GM12864 (cell line): ENCODE measurements at places on chromosomes 3 and 15.

DNA sequence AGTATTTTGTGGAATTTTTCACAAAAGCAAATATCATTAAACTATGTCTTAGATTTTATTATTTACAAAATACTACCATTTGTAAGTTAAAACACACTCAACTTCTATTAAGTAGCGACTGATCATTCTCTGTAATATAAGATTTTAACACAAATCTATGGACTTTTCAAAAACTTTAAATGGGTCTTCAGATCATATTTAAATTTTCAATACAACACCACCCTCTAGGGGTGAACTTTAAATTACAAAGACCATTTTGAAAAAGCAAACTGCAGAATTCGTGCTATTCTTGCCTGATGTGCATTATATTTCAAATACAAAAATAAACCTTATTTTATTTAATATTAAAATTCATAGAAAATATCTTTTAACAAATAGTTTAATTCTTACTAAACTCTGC lies 8.2 kb upstream of the VGLL4 start:
- DNase-seq, result no peak

DNA sequence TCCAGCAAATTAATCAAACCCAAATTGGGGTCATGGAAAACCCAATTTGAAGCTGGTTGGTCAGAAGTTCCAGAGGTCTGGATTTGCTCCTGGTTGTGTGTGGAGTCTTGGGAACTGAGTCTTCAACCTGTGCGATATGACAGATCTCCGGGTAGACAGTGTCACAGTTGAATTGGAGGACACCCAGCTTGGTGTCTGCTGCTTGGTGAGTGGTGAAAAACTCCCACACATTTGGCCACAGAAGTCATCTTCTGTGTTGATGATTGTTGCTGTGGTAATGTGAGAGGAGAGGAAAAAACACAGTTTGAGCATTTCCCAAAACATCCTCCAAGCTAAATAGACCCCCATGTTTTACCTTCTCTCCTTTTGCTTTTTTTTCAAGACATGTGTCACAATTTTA lies 218.1 kb downstream of the TP63 start:
- DNase-seq, result no peak

- no peak for DNase-seq
These were observed 295.0 kb upstream of the KCNH8 start for GRCh38 chr3:18853269-18853668.

DNA sequence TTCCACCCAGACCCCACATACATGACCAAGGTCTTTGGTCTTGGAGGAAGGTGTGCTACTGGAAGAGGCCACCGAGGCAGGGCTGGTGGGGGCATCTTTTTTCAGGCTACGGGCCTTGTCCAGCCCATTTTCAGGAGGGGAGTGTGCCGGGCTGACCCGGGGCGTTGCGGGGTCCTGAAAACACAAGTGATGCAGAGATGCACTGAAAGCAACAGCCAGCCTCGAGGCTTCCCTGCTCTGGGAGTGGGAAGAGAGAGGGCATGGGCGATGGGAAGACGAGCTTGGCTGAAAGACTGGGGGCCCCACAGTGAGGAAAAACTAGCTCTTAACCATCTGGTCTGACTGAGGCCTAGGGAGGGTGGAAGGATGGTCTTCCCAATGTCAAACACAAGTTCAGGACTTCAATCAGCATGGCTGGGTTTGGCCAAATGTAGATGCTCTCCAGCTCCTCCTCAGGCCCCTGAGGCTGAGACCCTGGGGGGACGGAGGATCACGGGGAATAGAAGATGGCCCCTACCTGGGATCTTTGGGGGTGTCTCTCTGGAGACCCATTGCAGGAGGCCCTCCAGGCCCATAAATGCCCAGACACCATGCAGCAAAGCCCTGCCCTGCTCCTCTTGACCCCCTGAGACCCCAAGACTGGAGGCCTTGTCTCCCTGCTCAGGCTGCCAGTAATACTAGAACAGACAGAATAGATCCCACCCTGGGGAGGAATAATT lies 38.9 kb downstream of the TLE3 start:
- no peak for DNase-seq

GRCh38 chr3:138051947-138052802 lies 42.2 kb downstream of the CLDN18 start:
- DNase-seq, result no peak

DNA sequence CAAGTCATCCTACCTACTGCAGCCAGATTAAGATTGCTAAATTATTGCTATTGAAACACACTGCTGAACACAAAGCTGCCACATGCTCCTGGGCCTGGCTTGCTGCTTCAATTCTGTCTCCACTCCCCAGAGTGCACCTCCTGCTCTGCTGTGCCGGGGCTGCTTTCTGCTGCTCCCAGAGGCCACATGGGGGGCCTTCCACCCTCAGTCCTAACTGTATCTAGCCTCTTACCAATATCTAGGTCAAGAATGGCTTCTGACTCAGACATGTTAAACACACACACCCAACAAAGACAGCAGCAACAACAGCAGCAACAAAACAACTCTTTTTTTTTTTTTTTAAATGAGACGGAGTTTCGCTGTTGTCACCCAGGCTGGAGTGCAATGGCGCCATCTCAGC lies 33.0 kb downstream of the MYZAP start:
- no peak for DNase-seq

DNA sequence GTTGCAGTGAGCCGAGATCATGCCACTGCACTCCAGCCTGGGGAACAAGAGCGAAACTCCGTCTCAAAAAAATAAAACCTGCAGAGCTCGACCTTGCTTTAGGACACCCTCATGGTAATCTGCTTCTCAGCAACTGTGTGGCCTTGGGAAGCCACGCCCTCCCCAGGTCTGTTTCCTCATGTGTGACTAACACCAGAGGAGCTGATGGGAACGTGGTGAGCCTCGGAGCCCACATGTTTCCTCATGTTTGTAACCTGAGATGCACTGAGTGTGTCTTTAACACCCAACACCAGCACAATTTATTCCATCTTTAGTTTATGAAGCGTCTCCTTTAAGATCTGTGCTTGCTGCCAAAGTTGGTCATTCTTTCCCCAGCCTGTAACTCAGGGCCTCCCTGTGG lies 142.8 kb downstream of the OCA2 start:
- no peak for DNase-seq

- no peak for DNase-seq
These were observed 650.9 kb upstream of the SEMA6D start for GRCh38 chr15:47066392-47066791.

- peak; percentile 36 for DNase-seq
These were observed 111.4 kb downstream of the DLG1 start for GRCh38 chr3:197186887-197187588.

DNA sequence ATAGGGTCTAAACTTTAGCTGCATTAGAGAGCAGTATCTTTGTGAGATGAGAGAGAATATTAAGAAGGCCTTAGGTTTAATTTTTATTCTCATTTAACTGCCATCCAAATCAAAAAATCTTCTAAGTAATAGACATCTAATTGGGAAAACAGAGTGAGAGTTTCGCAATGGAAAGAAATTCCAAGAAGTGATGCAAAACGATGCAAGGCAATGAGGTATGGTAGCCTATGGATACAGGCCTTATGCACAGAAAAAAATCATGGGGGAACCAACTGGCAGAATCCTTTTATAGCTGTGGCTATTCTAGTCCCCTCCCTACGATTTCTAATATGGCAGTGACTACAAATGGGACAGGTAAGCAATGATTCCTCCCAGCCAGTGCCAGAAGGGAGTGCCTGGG lies 225.9 kb downstream of the GREM1 start:
- DNase-seq, result no peak

DNA sequence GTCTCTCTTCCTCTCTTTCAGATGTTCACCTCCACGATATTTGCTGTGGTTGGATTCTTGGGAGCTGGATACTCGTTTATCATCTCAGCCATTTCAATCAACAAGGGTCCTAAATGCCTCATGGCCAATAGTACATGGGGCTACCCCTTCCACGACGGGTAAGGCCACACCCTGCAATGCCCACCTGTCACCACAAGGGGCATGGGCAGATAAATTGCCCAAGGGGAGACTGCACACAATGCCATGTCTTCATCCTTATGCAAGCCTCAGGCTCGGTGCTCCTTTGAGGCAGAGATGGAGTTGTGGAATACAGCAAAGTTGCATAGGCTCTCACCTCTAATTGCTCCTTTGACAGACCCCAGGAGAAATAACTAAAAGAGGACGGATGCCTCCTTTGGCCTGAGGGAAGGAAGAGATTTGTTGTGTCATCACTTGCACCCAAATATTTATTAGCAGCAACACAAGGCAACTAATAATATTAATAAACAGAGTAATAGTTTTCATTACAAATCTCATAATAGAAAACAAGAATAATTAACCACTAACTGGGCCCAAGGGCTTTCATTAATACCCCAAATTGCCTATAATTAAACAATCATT lies 13.2 kb downstream of the TM4SF4 start:
- DNase-seq, result no peak

GRCh38 chr3:184873141-184873540 lies 61.2 kb downstream of the VPS8 start:
- DNase-seq, result no peak

DNA sequence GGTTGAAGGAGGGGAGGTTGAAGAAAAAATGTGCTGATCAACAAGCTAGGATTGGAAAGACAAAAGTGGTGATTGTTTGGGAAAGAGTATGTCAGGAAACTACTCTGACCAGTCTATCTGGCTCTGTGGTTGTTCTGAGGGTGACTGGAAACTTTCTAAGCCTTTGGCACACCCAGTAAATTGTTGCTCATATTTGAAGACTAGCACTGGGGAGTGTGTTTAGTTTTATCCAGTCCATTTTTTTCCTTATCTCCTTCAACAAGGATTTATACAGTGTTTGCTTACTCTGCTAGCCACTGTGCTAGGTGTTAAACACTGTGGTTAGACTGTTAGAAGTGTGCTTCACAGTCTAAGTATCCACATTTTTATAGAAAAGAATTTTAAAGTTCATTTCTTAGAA lies 28.8 kb downstream of the PPM1L start:
- DNase-seq, result no peak

GRCh38 chr3:151688571-151688970 lies 45.2 kb upstream of the AADACL2 start:
- DNase-seq, result no peak

- no peak for DNase-seq
These were observed 81.1 kb upstream of the SLC4A7 start for GRCh38 chr3:27565201-27565852.

- no peak for DNase-seq
These were observed 20.6 kb downstream of the GRM2 start for GRCh38 chr3:51727500-51727899.
